ENCODE measurements at places on chromosomes 4 and X.

GRCh38 chrX:19602866-19603622 lies 87.7 kb upstream of the MAP3K15 start:
- DNase-seq: peak; percentile 46

DNA sequence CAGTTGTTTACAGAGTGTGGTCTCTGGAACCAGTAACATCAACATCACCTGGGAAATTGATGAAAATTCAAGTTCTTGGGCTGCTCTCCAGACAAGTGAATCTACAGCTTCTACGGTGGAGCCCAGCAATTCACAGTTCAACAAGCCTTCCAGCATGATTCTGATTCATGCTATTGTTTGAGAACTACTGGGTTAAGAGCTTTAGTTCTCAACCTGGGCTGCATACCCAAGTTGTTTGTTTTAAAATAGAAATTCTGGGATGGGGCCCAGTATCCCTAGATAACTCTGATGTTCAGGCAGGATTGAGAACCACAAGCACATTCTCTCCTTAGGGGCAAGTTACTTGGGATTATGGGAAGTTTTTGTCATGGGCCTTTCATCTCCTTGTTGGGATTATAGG lies 37.9 kb upstream of the PGK1 start:
- DNase-seq: no peak

GRCh38 chrX:133185938-133186337 lies 32.2 kb downstream of the TFDP3 start:
- DNase-seq: no peak

DNA sequence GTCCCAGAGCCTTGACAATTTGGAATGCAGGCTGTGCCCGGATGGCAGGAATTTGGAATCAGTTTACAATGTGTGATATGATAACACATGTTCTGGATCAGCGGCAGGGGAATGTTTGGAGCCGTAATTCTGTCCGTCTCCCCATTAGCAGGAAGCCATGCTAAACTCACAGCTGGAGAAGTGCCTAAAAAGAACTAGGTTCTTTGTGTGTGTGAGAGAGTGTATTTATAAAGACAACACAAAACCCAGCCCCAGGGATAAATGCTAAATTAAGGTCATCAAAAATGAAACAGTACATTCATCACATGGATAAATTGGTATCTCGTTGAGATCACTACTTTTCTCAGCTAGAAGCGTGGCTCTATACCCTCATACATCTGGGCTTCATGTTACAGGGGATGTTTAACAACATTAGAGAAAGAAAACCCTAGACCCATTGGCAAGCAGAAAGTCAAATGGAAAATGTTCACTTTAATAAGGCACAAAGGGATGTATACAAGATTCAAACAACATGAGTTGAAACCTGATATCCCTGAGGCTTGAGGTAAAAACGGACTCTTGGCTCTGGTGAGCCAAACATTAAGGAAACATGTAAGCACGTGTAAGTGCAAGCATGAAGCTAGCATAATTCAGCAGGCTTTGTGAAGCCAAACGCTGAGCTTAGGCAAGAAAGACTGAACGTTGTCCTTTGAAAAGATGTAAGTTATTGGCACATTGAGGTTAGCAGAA lies 18.0 kb upstream of the TMEM131L start:
- DNase-seq: no peak

DNA sequence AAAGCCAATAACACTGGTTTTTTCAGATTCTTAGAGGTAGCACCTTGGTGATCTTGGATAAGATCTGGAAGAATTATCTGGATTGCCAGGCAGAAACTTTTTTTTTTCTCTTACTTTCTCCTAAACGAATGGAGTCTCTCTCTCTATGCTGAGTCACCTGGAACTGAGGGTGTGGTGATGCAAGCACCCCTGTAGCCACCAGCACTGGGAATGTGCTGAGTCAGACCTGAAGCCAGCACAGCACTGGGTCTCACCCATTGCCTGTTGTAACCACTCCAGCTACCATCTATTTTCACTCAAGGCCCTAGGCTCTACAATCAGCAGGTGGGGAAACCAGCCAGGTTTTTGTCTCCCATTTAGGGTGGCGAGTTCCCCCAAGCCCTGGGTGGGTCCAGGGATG lies 923.8 kb downstream of the RAPGEF2 start:
- no peak for DNase-seq

- no peak for DNase-seq
Measured at GRCh38 chr4:113452868-113453620, 308.5 kb downstream of the CAMK2D start.

DNA sequence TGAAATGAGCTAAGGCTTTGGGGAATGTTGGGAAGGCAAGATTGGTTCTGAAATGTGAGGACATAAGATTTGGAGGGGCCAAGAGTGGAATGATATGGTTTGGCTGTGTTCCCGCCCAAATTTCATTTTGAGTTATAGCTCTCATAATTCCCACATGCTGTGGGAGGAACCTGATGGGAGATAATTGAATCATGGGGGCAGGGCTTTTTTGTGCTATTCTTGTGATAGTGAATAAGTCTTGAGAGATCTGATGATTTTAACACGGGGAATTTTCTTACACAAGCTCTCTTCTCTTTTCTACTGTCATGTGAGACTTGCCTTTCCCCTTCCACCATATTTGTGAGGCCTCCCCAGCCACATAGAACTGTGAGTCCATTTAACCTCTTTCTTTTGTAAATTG lies 157.6 kb upstream of the C1QTNF7 start:
- DNase-seq: no peak

DNA sequence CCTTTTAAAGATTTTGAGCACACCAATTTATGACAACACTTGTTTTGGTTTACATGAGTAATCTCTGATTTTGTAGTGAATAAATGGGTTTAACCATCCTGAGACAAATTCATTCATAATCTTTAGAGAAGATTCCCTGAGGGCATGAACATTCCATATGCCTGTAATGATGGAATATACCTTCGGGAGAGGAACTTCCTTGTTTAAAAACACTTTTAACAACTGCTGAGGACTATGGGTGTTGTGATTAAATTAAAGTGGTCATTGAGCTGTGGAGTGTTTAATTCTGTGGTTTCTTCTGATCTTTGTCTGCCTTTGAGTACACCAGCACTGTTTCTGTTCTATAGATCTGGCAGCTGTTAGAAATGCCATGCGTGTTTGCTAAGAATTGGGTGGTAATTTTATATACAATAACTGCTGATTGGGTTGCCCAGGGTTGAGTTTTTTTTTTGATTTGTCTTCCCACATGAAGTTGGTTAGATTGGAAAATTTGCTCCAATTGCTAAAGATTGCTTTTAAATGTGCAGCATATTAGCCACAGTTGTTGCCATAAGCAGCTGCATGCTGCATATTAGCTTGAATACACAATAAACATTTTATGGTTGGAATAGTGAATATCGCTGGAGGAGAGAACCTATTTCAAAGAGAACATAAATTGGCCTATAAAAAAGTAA lies 86.8 kb downstream of the DCLK2 start:
- DNase-seq: no peak

GRCh38 chr4:174521800-174522182 lies 497 bp downstream of the HPGD start:
- no peak for DNase-seq

- no peak for DNase-seq
Measured at GRCh38 chrX:53356186-53356585, 66.3 kb downstream of the SMC1A start.

- no peak for DNase-seq
Measured at GRCh38 chr4:117239434-117239833, 154.1 kb upstream of the TRAM1L1 start.

GRCh38 chrX:110228453-110228852 lies 89.4 kb downstream of the AMMECR1 start:
- no peak for DNase-seq

DNA sequence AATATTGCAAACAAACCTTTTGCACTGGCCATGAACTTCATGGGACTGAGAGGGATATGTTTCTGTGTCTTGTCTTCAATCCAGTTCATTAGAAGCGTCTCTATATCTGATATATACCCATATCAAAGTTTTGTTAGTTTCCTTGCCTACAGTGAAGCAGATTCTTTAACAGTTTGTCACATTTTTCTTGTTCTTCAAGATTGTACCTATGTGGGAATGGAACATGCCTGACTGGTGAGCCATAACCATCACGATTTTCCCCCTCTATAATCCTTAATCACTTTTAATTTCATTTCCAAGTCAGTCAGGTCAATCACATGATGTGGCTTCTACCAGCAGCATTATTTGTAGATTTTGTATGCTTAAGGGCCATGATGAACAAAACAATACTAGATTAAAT lies 197.1 kb upstream of the PDE5A start:
- no peak for DNase-seq

GRCh38 chr4:165378745-165379677 lies at the start of gene CPE:
TSS of gene CPE (plus strand) at chr4:165379008. CDS start at chr4:165379222, 214 bp downstream.
- no peak for DNase-seq

- no peak for DNase-seq
Measured at GRCh38 chrX:151082077-151082948, 94.1 kb upstream of the GPR50 start.

- DNase-seq: no peak
Measured at GRCh38 chr4:4875147-4875546, 15.7 kb downstream of the MSX1 start.

GRCh38 chr4:113769744-113770143 lies 8.2 kb upstream of the CAMK2D start:
- DNase-seq: no peak

DNA sequence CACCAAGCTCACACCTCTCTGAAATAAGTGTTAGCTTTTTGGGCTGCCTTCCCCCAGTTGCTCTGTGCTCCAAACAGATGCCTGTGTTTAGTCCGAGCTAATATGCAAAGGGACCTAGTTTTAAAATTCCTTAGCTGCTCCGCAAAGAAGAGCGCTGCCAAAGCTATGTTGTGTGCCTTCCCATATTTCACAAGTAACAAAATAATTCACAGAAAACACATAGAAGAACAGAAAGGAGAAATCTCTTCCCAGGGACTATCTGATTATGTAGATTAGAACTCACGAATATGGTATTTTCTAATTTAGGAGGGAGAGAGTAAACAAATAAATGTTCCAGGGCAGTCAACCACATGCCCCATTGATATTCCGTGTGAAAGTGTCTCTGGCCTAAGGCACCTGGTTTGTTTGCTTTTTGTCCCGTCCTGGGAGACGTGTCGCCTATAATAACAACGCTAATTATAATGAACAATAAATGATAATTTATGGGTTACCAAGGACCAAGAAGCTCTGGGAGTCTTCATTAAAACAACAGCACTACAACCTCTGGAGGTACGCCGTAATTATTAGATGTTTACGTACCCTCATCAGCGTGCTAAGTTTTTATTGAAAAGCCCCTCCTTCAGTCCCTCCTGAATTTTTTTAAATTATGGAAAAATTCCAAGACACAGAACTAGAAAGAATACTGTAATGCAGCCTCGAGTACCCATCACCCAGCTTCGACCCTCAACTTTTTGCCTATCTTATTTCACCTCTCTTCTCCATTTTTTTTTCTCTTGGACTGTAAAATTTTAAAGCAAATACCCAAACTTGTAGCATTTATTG lies 1.2 kb upstream of the CCNG2 start:
- DNase-seq: no peak

GRCh38 chr4:20882500-20882899 lies 182.2 kb downstream of the PACRGL start:
- no peak for DNase-seq

GRCh38 chrX:37677243-37677642 lies 8.3 kb upstream of the XK start:
- DNase-seq: no peak

- no peak for DNase-seq
Measured at GRCh38 chrX:108127152-108127551, 35.6 kb downstream of the ATG4A start.

GRCh38 chr4:165359506-165359905 lies 19.3 kb upstream of the CPE start:
- DNase-seq: no peak

DNA sequence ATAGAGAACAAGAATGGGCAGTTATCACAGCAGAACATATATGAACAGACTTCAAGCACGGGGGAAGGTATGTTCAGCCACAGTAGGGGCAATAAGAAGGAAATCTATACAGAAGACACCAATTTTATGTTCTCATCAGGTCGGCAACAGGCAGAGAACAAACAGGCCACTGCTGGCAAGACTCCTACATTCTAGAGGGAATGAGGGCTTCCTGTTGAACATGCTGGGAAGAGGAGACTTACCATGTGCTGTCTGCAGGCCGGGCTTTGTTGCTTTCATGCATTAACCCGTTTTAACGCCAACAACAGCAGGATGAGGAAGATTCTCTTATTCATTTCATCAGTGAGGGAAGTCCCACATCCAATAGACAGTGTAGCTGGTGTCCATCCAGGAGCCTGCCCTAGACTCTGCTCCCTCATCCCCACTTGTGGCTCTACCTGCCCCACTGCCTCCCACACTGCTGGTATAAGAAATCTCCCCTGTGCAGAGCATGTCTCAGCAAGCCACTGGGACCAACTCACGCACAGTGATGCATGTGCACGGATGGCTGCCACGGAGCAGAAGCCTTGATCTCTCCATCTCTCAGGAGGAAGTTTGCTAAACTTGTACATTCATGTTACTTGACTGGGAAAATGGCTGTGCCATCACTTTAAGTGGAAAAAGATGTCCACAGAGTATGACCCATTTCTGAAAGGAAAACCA lies 84.5 kb downstream of the ACOX3 start:
- DNase-seq: no peak

DNA sequence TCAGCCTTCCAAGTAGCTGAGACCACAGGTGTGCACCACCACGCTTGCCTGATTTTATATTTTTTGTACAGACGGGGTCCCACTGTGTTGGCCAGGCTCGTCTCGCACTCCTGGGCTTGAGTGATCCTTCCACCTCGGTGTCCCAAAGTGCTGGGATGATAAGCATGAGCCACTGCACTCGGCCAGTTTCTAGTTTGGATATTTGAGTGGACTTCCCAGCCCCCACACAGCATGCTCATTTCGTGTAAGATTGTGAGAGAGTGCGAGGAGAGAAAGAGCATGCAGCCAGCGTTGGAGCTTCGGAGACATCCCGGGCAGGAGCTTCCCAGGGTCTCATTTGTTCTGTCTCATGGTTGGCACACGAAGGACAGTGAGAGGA lies 31.8 kb downstream of the ARSD start:
- no peak for DNase-seq

DNA sequence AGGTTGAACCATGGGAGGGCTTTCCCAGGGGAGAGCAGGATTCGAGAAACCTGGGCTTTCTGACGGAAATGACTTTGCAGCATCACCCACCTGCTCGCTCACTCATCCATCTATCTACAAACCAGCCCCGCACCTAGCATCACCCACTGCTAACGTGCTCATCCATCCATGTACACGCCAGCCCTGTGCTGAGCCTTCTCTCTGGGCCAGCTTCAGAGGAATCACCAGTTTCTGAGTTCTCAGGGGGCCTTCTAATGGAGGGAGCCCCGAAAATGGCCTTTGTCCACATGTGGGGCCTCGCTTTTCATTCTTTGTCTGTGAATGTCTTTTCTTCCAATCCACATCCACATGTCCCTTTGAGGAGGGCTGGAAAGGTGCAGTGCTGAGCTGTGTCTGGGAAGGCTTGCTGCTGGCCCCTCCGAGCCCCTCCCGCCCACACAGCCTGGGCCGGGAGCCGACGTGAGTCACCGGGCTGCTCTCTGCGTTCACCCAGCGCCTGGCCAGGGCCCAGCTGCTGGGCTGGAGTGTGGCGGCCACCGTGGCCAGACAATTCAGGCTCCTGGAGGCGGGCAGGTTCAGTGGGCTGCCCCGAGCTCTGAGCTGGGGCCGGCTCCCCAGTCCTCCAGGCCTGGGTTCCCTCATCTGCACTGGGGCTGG lies 14.7 kb downstream of the SORCS2 start:
- peak; percentile 50 for DNase-seq

- no peak for DNase-seq
Measured at GRCh38 chrX:110327336-110327735, 9.5 kb upstream of the AMMECR1 start.

All from AG04449 (cell line).